ENCODE measurements at places on chromosomes 13 and 19. TPM values are rescaled to one million over a fixed set of nuclear protein-coding genes. Genes with fewer than 3 reads are reported as not detected.

The TYROBP gene
- total RNA-seq = not detected

The MBD3L3 gene
- total RNA-seq = not detected

The LRRC63 gene
- under 0.01 TPM for total RNA-seq

The RNF17 gene
- total RNA-seq = not detected

The TTC9B gene
- not detected for total RNA-seq

The SOX1 gene
- total RNA-seq = not detected

The ZNF814 gene
- total RNA-seq = 7.2 TPM

Measured in smooth muscle cell of the umbilical artery (primary cell).